ENCODE measurements at places on chromosomes 11 and 22.

- peak; percentile 75 for DNase-seq
Observed at GRCh38 chr22:20298803-20299745, 20.8 kb downstream of the DGCR6L start.

GRCh38 chr11:77046060-77046501 lies 11.9 kb downstream of the B3GNT6 start:
- DNase-seq: no peak

GRCh38 chr11:58179648-58180047 lies 9.2 kb upstream of the OR9Q2 start:
- no peak for DNase-seq

DNA sequence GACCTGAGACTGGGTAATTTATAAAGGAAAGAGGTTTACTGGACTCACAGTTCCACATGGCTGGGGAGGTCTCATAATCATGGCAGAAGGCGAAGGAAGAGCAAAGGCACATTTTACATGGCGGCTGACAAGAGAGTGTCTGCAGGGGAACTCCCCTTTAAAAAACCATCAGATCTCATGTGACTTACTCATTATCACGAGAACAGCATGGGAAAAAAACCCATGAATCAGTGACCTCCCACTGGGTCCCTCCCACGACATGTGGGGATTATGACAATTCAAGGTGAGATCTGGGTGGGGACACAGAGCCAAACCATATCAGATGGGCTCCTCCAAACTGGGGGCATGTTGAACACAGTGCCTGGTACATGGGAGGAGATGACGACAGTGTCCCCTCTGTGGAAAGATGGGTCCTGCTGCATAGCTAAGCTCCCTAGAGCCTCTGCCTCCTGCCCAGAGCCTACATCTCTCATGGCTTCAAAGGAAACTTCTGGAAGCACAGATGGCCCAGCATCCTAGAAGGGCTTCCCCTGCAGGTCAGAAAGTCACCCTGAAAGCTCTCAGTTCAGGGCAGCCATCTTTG lies 46.1 kb downstream of the MYEOV start:
- DNase-seq: no peak

- DNase-seq: no peak
Observed at GRCh38 chr22:20865875-20866445, 7.2 kb downstream of the SNAP29 start.

- no peak for DNase-seq
Observed at GRCh38 chr11:77455740-77456139, 18.2 kb downstream of the PAK1 start.

DNA sequence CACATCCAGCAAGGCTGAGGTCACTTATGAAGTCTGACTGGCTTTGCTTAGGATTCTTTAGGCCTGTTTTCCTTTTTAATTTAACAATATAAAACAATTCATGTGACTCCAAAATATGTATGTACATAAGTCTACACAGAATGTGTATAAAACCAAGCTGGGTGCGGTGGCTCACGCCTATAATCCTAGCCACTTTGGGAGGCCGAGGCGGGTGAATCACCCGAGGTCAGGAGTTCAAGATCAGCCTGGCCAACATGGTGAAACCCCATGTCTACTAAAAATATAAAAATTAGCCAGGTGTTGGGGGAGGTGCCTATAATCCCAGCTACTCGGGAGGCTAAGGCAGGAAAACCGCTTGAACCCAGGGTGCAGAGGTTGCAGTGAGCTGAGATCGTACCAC lies 83.1 kb downstream of the SHANK2 start:
- no peak for DNase-seq

- DNase-seq: no peak
Observed at GRCh38 chr11:119091966-119092879, 7.5 kb downstream of the HMBS start.
